ENCODE measurements at places on chromosomes 7 and 10. TPM values are rescaled to one million over a fixed set of nuclear protein-coding genes. Genes with fewer than 3 reads are reported as not detected.

DNA sequence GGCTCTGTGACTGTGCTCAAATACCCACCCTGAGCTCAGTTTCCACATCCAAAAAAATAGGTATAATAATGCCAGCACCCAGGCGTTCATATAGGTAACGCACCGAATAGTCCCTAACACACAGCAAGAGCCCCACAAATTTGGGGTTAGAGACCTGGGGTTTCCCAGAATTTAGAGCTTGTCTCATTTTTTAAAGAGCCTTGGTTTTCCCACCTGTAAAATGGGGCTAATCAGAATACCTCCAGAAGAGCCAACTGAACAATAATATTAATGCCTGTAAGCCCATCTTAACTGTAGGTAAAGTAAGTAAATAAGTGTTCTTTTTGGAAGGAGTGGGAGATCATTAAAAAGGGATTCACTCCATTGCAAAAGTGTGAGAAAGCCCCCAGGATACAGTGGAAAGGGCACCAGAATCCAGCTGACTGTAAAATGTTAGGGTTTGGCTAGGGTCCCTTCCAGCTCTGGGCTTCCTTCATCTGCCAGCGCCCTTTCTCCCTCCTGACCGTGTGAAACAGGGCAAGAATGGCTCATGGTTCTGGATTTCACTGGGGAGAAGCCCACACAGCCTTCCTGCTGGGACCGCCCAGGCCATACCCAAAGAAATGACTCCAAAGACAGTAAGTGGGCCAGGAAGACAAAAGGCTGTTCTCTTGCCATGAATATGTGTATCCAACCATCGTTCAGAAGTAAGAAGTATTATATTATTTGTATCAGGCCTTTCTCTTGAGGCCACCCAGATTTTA is 2.1 kb downstream of the MTURN start:
- no peaks in the 10 kb centered on the region for H3K36me3 ChIP-seq
- no peak for DNase-seq
- H3K4me1 ChIP-seq = peaks cover 5% of the 10 kb centered on the region
- no peak overlapping the region for H3K4me3 ChIP-seq
- H3K27ac ChIP-seq = no peak overlapping the region
- H3K27me3 ChIP-seq = no peaks in the 10 kb centered on the region

DNA sequence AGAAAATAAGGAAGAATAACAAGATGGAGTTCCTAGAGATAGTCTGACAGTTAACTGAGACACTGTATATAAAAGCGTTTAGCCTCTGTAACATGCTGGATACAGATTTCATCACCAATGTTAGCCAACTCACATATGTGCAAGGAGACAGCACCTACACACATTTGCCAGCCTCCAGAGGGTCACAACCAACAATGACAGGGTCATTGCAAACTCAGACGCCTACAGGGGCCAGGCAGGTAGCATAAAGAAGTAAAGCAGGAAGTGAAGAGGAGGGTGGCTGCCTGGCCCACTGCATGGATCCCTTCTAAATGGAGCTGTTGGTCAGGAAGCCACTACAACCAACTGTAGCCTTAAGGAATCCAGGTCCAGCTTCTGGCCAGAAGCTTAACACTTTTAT is 50.4 kb downstream of the NRAP start:
- no peaks in the 10 kb centered on the region for H3K4me1 ChIP-seq
- H3K36me3 ChIP-seq = no peaks in the 10 kb centered on the region
- no peaks in the 10 kb centered on the region for H3K27me3 ChIP-seq
- no peak for DNase-seq

- H3K4me3 ChIP-seq = no peak overlapping the region
- no peaks in the 10 kb centered on the region for H3K36me3 ChIP-seq
- DNase-seq = no peak
- H3K27ac ChIP-seq = no peak overlapping the region
- H3K4me1 ChIP-seq = no peaks in the 10 kb centered on the region
Observed at GRCh38 chr10:111390813-111391563, 314.2 kb downstream of the ADRA2A start.

DNA sequence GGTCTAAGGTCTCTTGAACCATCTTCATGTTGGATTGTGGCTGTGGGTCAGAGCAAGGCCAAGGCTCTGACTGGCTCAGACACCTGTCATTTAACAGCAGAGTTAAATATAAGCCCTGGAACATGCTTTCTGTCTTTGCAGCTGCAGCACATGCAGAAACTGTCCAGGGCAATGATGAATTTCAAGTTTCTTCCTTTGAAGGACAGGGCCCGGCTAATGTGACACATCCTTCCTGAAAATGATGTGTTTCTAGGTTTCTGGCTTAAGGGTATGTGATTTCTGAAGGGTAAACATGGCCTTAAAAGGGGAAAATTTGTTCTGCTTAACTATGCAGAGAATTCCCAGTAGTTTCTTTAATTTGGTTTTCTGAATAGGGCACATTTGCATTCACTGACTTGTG is 34.0 kb upstream of the SLC35B4 start:
- no peaks in the 10 kb centered on the region for H3K4me1 ChIP-seq
- H3K27ac ChIP-seq = no peak overlapping the region
- H3K27me3 ChIP-seq = no peaks in the 10 kb centered on the region
- DNase-seq = no peak
- H3K4me3 ChIP-seq = no peak overlapping the region
- no peaks in the 10 kb centered on the region for H3K36me3 ChIP-seq

DNA sequence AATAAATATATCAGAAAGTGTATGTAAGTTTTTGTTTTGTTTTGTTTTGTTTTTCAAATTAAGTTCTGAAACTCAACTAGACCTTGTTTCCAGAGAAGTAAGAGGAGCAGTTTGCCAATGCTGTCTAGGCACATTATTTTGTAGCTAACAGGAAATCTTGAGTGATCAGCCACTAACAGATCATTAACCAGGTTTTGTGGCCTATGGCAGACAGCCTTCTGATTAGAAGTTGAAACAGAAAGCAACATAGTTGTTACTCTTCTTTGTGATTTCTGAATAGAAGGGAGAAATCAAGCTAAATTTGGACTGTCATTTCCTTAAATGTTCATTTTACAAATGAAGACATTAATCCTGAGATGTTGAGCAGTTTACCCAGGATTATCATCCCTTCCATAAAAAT is 142.6 kb downstream of the PLXDC2 start:
- no peak for DNase-seq
- no peaks in the 10 kb centered on the region for H3K36me3 ChIP-seq
- H3K27me3 ChIP-seq = no peaks in the 10 kb centered on the region
- H3K27ac ChIP-seq = no peak overlapping the region

- DNase-seq = no peak
- no peak overlapping the region for H3K27ac ChIP-seq
- H3K4me1 ChIP-seq = no peaks in the 10 kb centered on the region
Observed at GRCh38 chr7:67100956-67101361, 104.3 kb downstream of the TYW1 start.

GRCh38 chr7:95421000-95421846 is 13.6 kb downstream of the PON2 start:
- DNase-seq = no peak
- no peak overlapping the region for H3K27ac ChIP-seq
- H3K27me3 ChIP-seq = no peaks in the 10 kb centered on the region
- H3K4me3 ChIP-seq = no peak overlapping the region
- no peaks in the 10 kb centered on the region for H3K36me3 ChIP-seq
- no peaks in the 10 kb centered on the region for H3K4me1 ChIP-seq

DNA sequence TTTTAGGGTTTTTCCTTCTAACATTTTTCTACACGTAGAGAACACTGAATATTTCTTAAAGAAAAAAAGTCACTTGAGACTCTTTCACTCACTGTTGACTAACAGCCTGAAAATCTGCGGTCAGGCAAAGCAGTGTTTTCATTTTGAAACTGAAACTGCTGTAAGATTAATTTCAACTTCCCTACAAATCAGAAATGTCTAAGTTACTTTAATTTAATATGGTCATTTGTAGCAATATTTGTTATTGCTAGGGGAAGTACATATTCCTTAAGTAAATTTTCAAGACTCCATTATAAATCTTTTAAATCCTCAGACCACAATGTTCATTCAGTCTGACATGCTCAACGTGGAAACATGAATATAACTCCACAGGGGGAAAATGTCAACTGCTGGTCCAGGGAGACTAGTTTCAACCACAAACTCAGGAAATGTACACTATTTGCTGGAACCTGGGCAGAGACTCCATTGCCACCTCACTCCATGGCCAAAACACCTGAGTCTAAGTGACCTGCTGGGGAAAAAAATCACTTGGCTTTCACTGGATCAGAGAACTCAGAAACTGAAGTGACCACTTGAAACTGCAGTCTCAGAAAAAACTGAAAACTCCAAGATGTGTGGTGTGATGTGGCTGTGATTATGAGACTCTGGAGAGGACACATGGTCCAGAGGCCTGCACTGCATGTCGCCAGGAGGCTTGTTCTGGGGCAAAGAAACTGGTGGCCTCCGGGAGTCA is 161.2 kb downstream of the TAX1BP1 start:
- no peak for DNase-seq
- no peaks in the 10 kb centered on the region for H3K27me3 ChIP-seq
- H3K36me3 ChIP-seq = no peaks in the 10 kb centered on the region
- H3K27ac ChIP-seq = no peak overlapping the region
- H3K4me3 ChIP-seq = peak overlapping the region; percentile 4

DNA sequence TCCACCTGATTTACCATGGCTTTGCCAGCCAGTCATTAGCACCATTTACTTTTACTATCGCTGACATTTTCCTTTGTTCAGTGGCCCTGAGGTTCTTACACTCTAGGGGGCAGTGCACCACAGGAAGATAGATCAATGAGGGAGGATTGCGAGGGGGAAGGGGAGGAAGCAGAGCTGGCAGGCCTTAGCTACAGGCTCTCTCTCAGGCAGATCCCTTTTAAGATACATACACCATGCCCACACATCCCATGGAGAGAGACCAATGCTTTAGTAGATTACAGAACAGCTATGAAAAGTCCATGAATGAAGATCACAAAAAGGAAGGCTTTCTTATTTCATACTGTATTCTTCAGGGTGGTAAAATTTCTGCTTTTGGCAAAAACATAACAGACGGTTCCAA is 47.4 kb downstream of the DENND11 start:
- H3K36me3 ChIP-seq = no peaks in the 10 kb centered on the region
- peak overlapping the region; percentile 5 for H3K27ac ChIP-seq
- no peak overlapping the region for H3K4me3 ChIP-seq
- H3K27me3 ChIP-seq = no peaks in the 10 kb centered on the region
- DNase-seq = peak; percentile 68

DNA sequence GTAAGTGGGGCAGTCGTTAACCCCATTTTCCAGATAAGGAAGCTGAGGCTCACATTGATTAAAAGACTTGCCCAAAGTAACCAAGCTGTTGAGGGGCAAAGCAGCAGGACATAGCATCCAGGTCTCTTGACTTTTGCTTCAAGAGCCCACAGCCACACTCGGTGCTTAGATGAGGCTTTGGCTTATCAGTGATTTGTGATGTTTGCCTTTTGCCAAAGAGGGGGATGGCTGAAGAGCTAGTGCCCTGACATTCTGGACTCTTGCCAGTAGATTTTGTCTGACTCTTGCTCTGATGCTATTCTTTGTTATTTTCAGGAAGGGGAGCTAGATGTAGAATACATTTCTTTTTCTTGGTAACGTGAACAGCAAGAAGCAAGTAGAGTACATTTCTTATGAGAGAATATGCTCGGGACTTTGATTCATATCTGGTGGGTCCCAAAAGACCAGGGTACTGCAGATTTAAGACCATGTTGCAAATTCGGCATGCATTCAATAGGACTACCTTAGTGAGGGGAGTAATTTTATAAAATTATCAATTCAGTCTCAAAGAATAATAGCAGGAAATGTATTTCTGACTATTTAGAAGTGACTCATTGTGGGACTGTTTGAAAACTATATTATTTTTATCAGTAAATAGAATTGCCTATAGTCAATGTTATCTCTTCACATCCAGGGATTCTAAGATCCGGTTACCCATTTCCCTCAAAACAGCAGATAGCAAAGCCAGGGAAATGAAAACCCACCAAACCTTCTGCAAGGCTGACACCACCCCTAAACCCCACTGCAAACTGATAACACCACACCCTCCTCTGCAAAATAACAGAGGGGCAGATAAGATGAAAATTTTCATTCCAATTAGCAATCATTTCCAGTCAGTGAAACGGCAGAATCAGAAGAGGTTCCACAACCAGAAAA is 180.0 kb upstream of the BMPER start:
- H3K27me3 ChIP-seq = no peaks in the 10 kb centered on the region
- no peaks in the 10 kb centered on the region for H3K36me3 ChIP-seq
- H3K4me3 ChIP-seq = no peak overlapping the region
- no peaks in the 10 kb centered on the region for H3K4me1 ChIP-seq

DNA sequence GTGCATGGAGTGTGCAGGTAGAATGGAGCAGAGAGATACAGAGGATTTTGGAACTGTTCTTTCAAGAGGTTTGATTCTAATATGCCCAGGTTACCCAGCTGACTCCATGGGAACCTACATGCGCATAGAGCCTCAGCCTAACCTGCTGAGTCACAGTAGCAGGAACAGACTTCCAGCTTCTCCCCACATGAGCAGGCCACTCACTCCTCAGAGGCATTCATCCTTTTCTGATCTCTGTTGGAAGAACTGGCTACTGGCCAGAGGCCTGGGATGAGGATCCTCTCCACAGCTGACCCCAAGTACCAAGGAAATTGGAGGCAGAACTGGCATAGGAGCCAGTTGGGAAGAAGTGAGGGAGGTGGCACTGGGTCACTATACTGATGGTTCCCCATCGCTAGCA is 17.9 kb upstream of the CCSER2 start:
- no peaks in the 10 kb centered on the region for H3K27me3 ChIP-seq
- H3K27ac ChIP-seq = no peak overlapping the region
- no peaks in the 10 kb centered on the region for H3K4me1 ChIP-seq
- H3K4me3 ChIP-seq = no peak overlapping the region
- H3K36me3 ChIP-seq = no peaks in the 10 kb centered on the region
- no peak for DNase-seq

DNA sequence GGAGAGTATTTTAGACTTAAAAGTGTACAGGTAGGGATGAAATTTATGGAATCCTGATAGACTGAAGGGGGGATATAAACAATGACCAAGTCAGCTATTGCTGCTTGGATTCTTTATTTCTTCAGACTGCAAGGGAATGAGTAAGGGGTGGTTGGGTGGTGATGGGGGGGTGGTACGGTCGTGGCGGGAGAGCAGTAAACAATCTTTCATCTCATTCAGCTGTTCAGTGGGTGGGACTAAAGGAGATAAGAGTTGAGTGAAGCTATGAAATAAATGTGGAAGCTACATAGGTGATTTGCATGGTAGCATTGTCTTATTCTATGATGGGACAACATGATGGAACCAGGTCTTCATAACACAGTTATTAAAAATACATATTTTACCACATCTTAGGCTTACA is 1.8 kb downstream of the SEPTIN7 start:
- no peak for DNase-seq
- H3K27me3 ChIP-seq = no peaks in the 10 kb centered on the region
- peak overlapping the region; percentile 20 for H3K27ac ChIP-seq
- no peaks in the 10 kb centered on the region for H3K36me3 ChIP-seq
- H3K4me1 ChIP-seq = no peaks in the 10 kb centered on the region

GRCh38 chr7:37524056-37524455 is 75.4 kb upstream of the ELMO1 start:
- no peaks in the 10 kb centered on the region for H3K4me1 ChIP-seq
- no peak overlapping the region for H3K4me3 ChIP-seq
- DNase-seq = no peak
- no peaks in the 10 kb centered on the region for H3K27me3 ChIP-seq
- no peaks in the 10 kb centered on the region for H3K36me3 ChIP-seq

- H3K27ac ChIP-seq = no peak overlapping the region
- DNase-seq = no peak
- H3K4me1 ChIP-seq = no peaks in the 10 kb centered on the region
- no peaks in the 10 kb centered on the region for H3K27me3 ChIP-seq
Observed at GRCh38 chr7:4282434-4283223, 399.5 kb upstream of the FOXK1 start.

SYT15 gene
- 24.8 TPM for total RNA-seq

PRRT4 gene
- 5.8 TPM for total RNA-seq

CYP3A4 gene
- not detected for total RNA-seq

OR6V1 gene
- not detected for total RNA-seq

ORAI2 gene
- total RNA-seq = 25.5 TPM

SORCS1 gene
- 3.8 TPM for total RNA-seq
